ENCODE measurements at places on chromosomes 1 and 21. TPM values are rescaled to one million over a fixed set of nuclear protein-coding genes. Genes with fewer than 3 reads are reported as not detected.

The CDA gene
- 5.3 TPM for total RNA-seq

The OR2M4 gene
- total RNA-seq: not detected

The MTFR1L gene
- total RNA-seq: 51.1 TPM

- H3K4me3 ChIP-seq: no peak overlapping the region
- H3K4me1 ChIP-seq: peaks cover 11% of the 10 kb centered on the region
- no peaks in the 10 kb centered on the region for H3K36me3 ChIP-seq
- H3K27ac ChIP-seq: no peak overlapping the region
Observed at GRCh38 chr21:44458971-44459711, 3.8 kb downstream of the LRRC3 start.

DNA sequence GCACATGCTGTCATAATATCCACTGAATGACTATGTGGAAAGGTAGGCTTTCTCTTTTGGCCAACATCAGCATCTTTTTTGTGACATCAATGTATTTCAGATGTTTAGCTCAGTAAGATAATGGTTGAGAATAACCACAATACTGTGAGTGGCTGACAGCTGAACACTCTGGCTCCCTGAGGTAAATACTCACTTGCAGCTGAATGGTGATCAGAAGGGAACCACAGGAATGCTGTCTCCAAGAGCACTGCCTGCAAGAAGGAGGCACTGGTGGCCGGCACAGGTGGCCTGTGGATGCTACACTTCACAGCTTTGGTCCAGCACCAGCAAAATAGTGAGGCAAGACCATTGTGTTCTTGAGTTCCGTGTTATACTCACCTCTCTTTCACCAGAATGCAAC lies 118.7 kb upstream of the PPM1J start:
- no peaks in the 10 kb centered on the region for H3K4me1 ChIP-seq
- no peaks in the 10 kb centered on the region for H3K36me3 ChIP-seq
- DNase-seq: no peak
- H3K4me3 ChIP-seq: no peak overlapping the region
- H3K27me3 ChIP-seq: no peaks in the 10 kb centered on the region
- H3K27ac ChIP-seq: no peak overlapping the region

DNA sequence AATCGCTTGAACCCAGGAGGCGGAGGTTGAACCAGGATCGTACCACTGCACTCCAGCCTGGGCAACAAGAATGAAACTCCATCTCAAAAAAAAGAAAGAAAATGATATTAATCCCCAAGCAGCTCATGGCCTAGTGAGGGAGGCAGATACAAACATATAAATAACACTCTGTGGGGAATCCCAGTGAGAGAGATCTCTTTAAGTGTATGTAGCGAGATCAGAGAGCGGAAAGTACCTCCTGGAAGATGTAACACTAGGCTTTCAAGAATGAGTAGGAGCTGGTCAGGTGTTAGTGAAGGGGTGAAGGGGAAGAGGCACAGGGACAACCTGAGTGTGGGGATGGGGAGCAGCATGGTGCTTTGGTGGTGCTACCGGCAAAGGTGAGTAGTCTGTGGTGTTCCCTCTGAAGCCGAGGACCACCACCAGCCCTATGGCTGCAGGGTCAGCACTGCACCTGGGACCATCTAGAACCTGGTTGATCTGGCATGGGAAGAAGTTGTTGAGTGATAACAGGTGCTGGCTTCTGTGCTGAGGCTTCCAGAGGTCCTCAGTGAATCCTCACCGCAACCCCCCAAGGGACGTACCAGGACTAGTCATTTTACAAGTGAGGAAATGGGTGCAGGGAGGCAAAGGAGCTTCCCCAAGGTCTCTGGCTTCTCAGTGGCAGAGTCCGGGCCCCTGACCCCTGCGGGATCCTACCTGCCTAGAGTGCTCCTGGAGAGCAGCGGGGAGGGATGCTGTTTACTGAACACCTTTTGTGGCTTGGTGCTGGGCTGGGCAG lies 367.6 kb upstream of the VAMP3 start:
- DNase-seq: no peak
- H3K27me3 ChIP-seq: no peaks in the 10 kb centered on the region
- no peaks in the 10 kb centered on the region for H3K4me1 ChIP-seq
- H3K27ac ChIP-seq: no peak overlapping the region
- H3K4me3 ChIP-seq: no peak overlapping the region

- no peak for DNase-seq
- no peak overlapping the region for H3K27ac ChIP-seq
- no peaks in the 10 kb centered on the region for H3K4me1 ChIP-seq
- H3K36me3 ChIP-seq: no peaks in the 10 kb centered on the region
Observed at GRCh38 chr1:101154547-101154946, 82.3 kb upstream of the S1PR1 start.

GRCh38 chr1:109635862-109636200 lies 16.2 kb downstream of the AMPD2 start:
- H3K4me3 ChIP-seq: no peak overlapping the region
- H3K27me3 ChIP-seq: no peaks in the 10 kb centered on the region
- no peak for DNase-seq
- H3K27ac ChIP-seq: no peak overlapping the region
- H3K4me1 ChIP-seq: peaks cover 10% of the 10 kb centered on the region

Data from lower lobe of right lung (tissue), 2 donors.